ENCODE measurements at places on chromosomes 1 and 21. TPM values are rescaled to one million over a fixed set of nuclear protein-coding genes. Genes with fewer than 3 reads are reported as not detected.

Gene DFFB
- 4.2 TPM for total RNA-seq

Gene ARHGEF19
- total RNA-seq = 1.9 TPM

Gene LDLRAD2
- total RNA-seq = not detected

Gene FMO5
- total RNA-seq = 3.5 TPM

Gene THEM5
- not detected for total RNA-seq

Gene AXDND1
- not detected for total RNA-seq

Gene ATP13A2
- 15.1 TPM for total RNA-seq

Gene CAMK1G
- 0.10 TPM for total RNA-seq

Gene P3R3URF
- total RNA-seq = not detected

Gene XCL2
- 12.7 TPM for total RNA-seq

Measured in mononuclear cell (primary cell).